ENCODE measurements at places on chromosomes 4 and X.

DNA sequence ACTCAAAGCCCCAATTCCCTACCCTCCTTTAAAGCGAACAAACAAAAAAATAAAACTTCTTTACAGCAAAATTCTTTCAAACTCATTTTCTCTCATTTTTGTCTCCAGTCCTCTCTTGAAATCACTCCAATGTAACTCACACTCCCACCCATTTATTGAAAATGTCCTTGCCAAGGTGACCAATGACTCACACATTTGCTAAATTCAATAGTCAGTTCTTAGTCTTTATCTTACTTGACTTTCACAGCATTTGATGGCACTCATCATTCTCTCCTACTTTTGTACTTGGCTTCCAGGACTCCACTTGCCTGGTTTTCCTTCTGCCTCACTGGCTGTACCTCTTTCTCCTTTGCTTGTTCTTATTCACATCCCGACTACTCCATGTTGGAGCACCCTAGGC lies 19.9 kb downstream of the CC2D2A start:
- DNase-seq = no peak

DNA sequence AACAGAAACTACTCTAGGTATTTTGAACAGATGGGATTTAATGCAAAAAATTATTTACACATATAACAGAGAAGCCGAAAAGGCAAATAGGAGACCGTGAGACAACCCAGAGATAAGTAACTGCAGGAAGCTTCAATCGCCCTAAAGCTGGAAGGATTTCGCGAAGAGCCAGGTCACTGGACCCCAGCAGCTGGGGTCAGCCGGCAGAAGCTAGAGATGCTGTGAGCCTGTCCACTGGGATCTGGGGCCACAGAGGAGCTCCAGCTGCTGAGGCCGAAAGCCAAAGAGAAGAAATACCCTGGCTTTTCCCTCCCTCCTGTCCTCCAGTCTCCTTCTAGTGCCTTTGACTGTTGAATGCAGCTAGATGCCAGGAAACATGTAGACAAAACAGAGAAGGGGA lies 192.8 kb upstream of the BCOR start:
- DNase-seq = no peak

DNA sequence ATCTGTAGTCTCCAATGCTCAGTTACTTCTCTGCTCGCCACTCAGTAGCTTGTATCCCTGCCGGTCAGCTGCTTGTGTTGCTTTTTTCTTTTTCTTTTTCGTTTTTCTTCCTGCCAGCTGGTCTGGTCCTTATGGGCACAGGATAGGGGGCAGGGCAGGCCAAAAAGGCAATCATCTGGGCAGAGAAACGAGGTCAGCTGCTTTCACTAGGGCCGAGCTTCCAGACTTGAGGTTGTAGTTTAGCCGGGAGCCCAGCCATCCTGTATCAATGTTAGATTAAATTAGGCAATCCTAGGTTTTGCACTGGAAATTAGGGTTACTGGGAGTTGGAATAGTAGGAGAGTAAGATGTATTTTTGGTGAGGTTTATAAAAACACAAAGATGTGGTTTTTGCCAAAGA lies 3.4 kb downstream of the ARSF start:
- no peak for DNase-seq

DNA sequence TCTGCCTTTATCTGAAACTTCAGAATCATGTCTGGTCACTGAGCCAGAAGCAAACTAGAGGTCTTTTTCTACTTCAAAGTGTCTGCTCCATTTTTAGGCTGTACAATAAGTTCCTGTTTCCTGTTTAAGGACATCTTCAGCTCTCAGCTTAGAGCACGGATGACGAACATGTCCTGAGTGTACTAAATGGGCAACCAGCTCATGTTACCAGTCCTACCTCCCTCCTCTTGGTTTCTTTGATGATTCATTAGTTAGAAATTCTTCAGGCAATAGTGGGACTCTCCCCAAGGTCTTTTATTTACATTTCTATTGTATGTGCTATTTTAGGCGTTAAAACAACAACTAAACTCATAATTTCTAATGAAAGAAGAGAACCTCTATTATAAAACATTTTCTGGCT lies 58.0 kb downstream of the ENPEP start:
- DNase-seq = no peak

DNA sequence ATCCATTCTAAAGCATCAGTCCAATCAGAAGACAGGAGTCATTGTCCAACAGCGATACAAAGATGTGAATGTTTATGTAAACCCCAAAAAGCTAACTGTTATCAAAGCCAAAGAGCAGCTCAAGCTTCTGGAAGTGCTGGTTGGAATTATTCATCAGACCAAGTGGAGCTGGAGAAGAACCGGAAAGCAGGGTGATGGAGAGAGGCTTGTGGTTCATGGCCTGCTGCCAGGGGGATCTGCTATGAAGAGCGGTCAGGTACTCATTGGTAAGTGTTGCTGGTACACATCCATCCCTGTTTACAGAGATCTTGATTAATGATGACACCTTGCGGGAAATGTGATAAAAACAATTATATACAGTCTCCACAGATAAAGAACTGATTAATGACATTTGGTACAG lies 11.0 kb downstream of the INTU start:
- no peak for DNase-seq

DNA sequence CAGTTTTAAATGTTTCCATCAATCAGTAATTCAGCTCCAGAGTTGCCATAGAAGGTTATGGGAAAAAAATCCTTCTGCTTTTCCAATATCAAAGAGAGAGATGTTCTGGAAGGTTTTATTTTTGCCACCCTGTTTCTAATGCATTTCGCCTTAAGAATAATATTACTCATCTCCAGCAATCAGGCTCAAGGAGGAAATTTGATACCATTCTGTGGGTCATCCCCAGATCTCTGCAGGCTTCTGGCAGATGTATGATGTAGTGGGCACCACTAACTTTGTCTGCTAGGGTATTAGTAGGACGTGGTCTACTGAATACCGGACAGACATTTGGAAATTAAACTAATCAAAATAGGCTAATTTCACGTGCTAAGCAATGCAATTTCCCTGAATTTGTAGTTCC lies 645.4 kb upstream of the TENM3 start:
- DNase-seq = no peak

DNA sequence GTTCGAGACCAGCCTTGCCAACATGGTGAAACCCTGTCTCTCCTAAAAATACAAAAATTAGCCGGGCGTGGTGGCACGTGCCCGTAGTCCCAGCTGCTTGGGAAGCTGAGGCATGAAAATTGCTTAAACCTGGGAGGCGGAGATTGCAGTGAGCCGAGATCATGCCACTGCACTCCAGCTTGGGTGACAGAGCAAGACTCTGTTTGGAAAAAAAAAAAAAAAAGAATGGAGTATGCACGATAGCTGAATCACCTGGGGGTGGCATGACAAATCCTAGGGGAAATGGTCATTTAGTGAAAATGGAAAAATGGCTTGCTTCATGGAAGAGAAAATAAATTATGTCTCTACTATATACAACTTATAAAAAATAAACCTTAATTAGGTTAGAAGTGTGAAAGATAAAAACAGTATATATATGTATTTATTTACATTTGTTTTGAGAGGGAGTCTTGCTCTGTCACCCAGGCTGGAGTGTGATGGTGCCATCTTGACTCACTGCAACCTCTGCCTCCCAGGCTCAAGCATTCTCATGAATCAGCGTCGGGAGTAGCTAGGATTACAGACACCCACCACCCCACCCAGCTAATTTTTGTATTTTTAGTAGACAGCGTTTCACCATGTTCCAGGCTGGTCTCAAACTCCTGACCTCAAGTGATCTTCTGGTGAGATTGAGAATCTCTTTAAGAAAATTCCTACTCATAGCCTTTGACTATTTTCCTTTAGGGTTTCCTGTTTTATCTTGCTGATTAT lies 19.3 kb upstream of the ING2 start:
- DNase-seq = no peak

DNA sequence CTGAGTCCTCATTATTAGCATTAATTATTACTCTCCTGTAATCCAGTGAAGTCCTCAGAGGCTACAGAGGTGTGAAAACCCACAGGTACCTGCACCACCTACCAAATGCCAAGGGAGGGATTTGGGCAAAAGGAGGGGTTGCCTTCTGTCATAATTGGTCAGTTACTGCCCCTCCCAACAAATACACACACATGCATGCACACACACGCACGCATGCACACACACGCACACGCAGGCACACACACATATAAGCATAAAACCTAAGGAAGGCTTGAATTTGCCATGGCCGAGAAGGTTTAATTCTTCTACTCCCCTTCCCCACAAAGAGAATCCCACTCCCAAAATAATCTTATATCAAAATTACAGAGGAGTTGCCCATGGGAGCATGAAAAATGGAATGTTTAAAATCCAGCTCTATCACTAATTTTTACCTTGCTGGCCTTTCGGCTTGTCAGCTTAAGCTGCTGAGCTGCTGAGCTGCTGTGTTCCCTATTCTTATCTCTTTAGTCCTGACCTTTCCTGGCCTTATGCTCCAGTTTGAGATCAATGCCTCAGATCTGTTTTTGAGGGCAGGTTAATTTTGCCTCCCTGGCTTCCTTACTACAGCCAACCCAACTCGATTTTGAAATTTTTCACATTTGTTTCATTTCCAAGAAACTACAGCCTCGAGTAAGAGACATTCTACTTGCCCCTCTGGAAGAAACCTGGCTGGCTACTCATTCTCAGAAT lies 95.0 kb downstream of the CAMK2D start:
- DNase-seq = no peak

GRCh38 chr4:105461221-105461620 lies 12.6 kb downstream of the PPA2 start:
- DNase-seq = no peak

- no peak for DNase-seq
Observed at GRCh38 chr4:166622425-166622977, 611.8 kb downstream of the SPOCK3 start.

DNA sequence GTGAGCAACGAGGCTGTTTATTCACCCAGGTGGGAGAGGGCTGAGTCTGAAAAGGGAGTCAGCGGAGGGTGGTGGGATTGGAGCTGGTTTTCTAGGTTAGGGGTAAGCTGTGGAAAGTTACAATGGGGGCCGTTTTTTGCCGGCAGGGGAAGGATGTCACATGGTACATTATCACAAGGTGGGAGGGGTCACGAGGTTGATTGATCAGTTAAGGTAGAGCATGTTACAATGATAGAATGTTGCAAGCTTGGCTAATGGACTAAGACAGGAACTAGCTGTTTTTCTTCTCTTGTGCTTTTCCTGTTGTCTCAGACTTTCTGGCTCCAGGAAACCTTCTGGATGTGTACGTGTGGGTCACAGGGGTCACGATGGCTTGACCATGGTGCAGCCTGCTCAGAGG lies 536.3 kb upstream of the HTR2C start:
- no peak for DNase-seq

DNA sequence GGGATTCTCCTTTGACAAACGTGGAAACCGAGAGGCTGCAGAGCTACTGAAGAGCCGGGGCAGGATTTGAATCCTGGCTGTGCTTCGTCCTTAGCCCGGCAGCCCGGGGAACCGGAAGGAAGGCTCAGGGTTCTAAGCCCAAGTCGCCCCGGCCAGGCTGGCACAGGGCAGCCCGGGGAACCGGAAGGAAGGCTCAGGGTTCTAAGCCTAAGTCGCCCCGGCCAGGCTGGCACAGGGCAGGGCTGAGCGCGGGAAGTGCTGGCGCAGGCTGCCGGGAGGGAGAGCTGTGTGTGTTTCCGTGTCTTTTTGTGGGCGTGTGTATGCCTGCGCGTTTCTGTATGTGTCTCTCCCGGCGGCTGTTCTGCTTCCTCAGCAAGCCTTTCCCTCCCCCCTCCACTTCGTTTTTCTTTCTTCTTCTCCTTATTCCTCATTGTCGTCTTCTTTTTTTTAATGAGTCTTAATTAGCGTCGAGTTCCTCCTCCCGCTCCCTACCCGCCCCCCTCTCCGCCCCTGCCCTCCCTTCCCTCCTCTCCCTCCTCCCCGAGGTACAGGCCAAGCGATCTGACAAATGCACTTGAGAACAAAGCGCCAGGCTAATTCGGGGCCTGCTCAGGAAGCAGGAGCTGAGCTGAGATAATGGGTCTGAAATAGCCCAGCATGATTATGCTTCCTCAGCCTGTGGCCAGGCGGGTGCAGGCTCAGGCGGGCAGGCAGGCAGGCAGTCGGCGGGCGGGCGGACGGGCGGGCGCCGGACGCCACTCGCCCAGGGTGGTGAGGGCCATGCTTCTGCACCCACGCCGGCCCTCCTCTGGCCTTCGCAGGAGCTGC lies 65.9 kb downstream of the EFNB1 start:
- peak; percentile 4 for DNase-seq

DNA sequence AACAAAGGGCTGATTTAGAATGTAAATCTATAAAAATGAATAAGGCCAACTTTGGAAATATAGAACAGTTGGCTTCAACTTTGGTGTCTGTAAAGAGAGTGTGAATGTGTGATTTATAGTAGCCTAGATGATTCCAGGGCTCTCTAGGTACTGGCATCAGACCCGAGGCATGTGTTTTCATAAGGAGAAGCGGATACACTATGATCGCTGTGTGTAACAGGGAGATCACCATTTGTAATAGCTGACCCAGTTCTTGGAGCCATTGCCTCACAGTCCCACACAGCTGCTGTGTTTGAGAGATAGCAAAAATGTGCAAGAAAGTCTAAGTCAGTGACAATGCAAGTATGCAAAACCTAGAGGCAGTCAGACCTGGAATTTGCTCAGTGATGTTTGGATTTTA lies 135.1 kb downstream of the REPS2 start:
- DNase-seq = no peak

- no peak for DNase-seq
Observed at GRCh38 chrX:30296408-30297254, 12.6 kb downstream of the NR0B1 start.

DNA sequence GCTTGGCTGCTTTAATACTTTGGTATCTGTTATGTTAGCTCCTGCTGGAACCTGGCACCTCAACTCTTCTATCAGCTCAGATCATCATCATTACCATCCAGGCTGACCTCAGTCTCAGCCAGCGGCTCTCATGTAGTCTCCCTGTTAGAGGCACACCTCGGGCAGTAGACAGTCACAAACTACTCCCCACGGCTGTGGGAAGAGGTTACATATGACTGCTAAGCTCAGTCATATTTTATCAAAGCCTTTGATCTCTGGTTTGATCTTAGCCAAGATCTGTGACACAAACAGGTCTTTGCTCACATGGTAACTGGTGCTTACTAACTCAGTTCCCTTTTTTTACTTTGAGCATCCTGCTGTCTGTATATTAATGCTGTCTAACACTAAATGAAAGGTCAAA lies 384.9 kb downstream of the CENPC start:
- DNase-seq = no peak
